ENCODE measurements at places on chromosomes 7 and 10. TPM values are rescaled to one million over a fixed set of nuclear protein-coding genes. Genes with fewer than 3 reads are reported as not detected.

- no peak for DNase-seq
- no peaks in the 10 kb centered on the region for H3K36me3 ChIP-seq
- no peak overlapping the region for H3K4me3 ChIP-seq
- H3K27ac ChIP-seq: no peak overlapping the region
- H3K4me1 ChIP-seq: peaks cover 34% of the 10 kb centered on the region
Measured at GRCh38 chr10:35464825-35465456, 128.6 kb downstream of the CCNY start.

GRCh38 chr7:46932676-46933424, 649.1 kb downstream of the TNS3 start:
- no peak for DNase-seq
- no peaks in the 10 kb centered on the region for H3K27me3 ChIP-seq
- no peaks in the 10 kb centered on the region for H3K36me3 ChIP-seq
- peaks cover 20% of the 10 kb centered on the region for H3K4me1 ChIP-seq
- H3K27ac ChIP-seq: peak overlapping the region; percentile 74

DNA sequence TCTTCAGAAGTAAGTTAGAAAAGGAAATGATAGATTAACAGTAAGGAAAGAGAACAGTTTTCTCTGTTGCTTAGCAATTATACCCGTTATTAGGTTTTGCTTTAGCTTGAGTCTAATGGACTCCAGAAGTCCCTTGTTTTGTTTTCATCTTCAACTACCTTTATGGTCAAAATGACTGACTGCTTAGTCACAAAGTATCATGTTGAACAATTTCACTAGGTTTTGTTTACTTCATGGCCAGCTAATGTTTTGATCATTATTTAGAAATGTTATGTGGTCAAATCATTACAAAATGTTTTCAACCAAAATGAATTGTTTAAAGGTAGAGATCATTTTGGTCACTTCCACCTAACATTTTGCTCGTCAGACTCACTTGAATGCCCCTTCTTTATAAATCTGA, 1.9 kb downstream of the UBN2 start:
- no peak overlapping the region for H3K27ac ChIP-seq
- no peak for DNase-seq
- H3K4me1 ChIP-seq: peaks cover 26% of the 10 kb centered on the region
- H3K36me3 ChIP-seq: peaks cover 11% of the 10 kb centered on the region
- H3K27me3 ChIP-seq: no peaks in the 10 kb centered on the region

- peaks cover 4% of the 10 kb centered on the region for H3K4me1 ChIP-seq
- no peaks in the 10 kb centered on the region for H3K27me3 ChIP-seq
- no peak overlapping the region for H3K4me3 ChIP-seq
- no peaks in the 10 kb centered on the region for H3K36me3 ChIP-seq
- no peak overlapping the region for H3K27ac ChIP-seq
- no peak for DNase-seq
Measured at GRCh38 chr10:88163572-88163971, 300.1 kb downstream of the PTEN start.

DNA sequence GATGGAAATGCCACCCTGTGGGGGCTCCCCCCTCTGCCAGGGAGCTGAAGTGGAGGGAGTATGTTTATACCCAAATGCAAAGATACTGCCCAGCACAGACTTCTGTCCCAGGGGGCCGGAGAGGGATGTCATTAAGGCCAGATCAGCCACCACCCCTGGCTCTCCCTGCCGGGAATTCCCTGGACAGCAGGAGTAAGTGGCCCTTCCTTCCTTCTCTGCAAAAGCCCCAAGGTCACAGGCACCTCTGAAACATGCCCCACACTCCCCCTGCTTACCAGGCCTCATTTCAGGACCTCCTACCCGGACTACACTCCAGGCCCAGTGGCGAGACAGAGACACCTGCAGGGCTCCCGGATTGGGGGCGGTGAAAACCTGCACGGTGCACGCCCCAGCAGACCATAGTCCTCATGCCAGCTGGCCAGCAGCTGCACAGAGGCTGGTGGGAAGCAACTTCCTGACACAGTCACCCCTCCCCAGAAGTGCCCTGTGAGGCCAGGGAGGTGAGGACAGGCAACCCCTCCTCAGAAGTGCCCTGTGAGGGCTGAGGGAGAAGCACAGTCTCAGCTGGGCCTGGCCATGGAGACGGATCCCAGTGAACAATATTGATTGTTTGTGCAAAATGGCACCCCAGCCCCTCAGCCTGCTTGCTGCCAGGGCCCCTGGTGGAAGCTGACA, 33.0 kb upstream of the RET start:
- H3K4me3 ChIP-seq: no peak overlapping the region
- DNase-seq: peak; percentile 61
- H3K36me3 ChIP-seq: no peaks in the 10 kb centered on the region
- H3K27ac ChIP-seq: no peak overlapping the region

DNA sequence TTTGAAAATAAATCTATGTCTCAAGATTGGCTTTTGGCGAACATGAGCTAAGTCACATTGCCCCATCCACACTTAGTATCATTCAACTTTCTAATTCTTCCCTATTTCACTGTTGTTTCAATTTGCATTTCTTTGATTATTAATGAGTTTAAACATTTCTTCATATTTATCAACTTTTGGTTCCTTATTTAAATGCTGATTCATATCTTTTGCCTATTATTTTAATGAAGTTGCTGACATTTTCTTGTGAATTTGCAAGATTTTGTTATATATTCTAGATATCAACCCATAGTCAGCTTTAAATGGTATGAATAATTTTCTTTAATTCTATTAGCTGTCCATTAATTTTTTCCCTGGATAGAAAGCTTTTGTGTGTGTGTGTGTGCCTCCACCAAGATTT, 14.4 kb upstream of the TSGA13 start:
- DNase-seq: no peak
- H3K27ac ChIP-seq: no peak overlapping the region
- no peaks in the 10 kb centered on the region for H3K36me3 ChIP-seq
- no peak overlapping the region for H3K4me3 ChIP-seq
- no peaks in the 10 kb centered on the region for H3K27me3 ChIP-seq

- H3K36me3 ChIP-seq: no peaks in the 10 kb centered on the region
- H3K4me3 ChIP-seq: peak overlapping the region; percentile 46
- H3K27ac ChIP-seq: peak overlapping the region; percentile 63
- DNase-seq: no peak
- peaks cover 66% of the 10 kb centered on the region for H3K4me1 ChIP-seq
Measured at GRCh38 chr7:105677817-105678573, 96.7 kb upstream of the EFCAB10 start.

DNA sequence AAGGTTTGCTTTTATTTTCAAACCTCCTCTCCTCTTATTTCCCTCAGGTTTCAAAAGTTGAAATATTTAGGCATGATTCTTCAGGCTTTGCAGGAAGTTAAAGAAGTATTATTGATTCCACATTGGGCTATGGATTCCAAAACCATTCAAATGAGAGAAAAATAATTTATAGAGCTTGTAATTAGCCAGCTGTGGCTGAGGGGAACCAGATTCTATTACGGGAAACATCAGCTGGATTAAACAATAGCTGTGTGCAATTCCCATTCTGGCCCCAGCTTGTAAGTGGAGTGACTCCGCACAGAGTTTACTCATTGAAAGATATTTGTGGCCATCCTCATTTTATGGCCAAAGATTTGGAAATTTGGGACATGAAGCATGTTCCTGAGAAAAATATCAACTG, 77.0 kb upstream of the PHYHIPL start:
- no peak overlapping the region for H3K27ac ChIP-seq
- H3K36me3 ChIP-seq: no peaks in the 10 kb centered on the region
- DNase-seq: no peak
- H3K4me1 ChIP-seq: no peaks in the 10 kb centered on the region

- peaks cover 4% of the 10 kb centered on the region for H3K27me3 ChIP-seq
- no peak overlapping the region for H3K4me3 ChIP-seq
- no peaks in the 10 kb centered on the region for H3K4me1 ChIP-seq
- no peak for DNase-seq
- no peaks in the 10 kb centered on the region for H3K36me3 ChIP-seq
Measured at GRCh38 chr7:155064186-155064585, 5.9 kb upstream of the HTR5A start.

- H3K36me3 ChIP-seq: no peaks in the 10 kb centered on the region
- H3K27ac ChIP-seq: no peak overlapping the region
- H3K27me3 ChIP-seq: no peaks in the 10 kb centered on the region
- no peaks in the 10 kb centered on the region for H3K4me1 ChIP-seq
- H3K4me3 ChIP-seq: no peak overlapping the region
Measured at GRCh38 chr7:73341877-73342276, 13.9 kb downstream of the FKBP6 start.

DNA sequence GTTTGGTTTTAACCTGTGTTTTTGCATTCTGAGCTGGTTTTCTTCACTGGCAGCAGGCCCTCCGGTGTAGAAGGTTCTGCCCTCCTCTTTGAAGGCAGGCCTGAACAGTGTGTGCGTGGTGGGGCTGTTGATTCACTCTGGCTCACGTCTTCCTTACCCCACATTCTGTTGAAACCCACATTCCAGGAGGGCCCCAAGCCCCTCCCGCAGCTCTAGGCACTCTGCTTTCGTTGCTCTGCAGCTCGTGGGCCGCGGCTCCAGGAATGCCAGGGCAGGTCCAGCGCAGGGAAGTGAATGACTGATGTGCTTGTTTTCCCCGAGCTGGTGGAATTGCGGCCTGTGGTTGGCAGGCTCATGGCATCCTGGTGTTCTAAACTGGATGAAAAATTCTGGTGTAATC, 49.0 kb downstream of the HTRA1 start:
- H3K27ac ChIP-seq: no peak overlapping the region
- H3K4me3 ChIP-seq: no peak overlapping the region
- H3K27me3 ChIP-seq: no peaks in the 10 kb centered on the region

DNA sequence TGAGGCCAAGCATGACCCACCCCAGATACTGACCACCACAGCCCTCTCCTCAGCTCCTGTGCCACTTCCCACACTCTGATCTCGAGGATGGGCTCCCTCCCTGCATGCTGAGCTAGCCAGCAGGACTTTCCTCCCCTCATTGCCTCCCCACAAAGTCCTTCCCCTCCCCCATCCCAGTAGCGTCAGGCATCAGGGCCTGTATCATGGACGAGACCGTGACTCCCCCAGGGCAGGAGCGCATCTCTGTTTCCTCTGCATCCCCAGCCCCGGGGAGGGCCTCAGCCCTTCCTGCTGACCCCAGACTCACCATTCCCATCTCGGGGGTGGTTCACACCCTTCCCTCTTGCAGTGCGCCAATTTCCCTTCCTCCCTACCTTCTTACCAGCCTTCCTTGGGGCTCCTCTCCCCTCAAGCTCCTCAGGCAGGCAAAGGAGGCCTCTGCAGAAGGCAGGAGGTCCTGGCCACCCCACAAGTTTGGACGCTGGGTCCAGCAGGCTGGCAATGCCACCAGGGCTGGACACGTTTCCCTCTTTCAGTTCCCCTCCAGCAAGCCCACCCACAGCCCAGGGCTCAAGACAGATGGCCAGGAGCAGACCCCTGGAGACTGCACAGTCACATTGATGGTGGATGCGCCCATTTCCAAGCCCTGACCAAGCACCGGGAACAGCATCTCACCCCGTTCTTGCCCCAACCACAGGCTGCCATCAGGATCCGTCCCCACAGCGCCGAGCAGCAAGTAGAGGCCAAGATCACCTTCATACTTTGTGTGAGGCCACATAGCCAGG, 36.5 kb downstream of the GRID1 start:
- no peak overlapping the region for H3K4me3 ChIP-seq
- no peaks in the 10 kb centered on the region for H3K4me1 ChIP-seq
- H3K27ac ChIP-seq: no peak overlapping the region

- DNase-seq: no peak
- no peaks in the 10 kb centered on the region for H3K27me3 ChIP-seq
- H3K36me3 ChIP-seq: no peaks in the 10 kb centered on the region
- H3K27ac ChIP-seq: no peak overlapping the region
Measured at GRCh38 chr10:129253865-129254179, 213.2 kb upstream of the MGMT start.

GRCh38 chr7:151704960-151705635, 171.8 kb downstream of the PRKAG2 start:
- H3K4me3 ChIP-seq: no peak overlapping the region
- peaks cover 15% of the 10 kb centered on the region for H3K4me1 ChIP-seq
- DNase-seq: no peak
- no peaks in the 10 kb centered on the region for H3K36me3 ChIP-seq
- H3K27ac ChIP-seq: no peak overlapping the region
- no peaks in the 10 kb centered on the region for H3K27me3 ChIP-seq

DNA sequence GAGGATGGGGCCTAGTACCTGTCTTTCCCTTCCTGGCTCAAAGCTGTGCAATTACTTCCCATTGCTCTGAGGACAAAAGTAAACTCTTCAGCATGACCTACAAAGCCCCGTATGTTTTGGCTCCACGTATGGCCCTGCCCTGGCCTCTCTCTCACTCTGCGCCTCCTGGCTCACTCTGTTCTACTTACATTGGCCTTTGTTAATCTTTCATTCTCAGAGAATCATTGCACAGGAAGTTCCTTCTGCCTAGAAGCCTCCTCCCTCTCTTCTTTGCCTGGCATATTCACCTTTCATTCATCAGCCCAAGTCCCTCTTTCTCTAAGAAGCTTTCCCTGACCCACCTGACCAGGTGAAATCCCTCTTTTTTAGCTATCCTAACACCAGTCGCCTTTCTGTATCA, 23.9 kb downstream of the LIPM start:
- no peaks in the 10 kb centered on the region for H3K36me3 ChIP-seq
- no peaks in the 10 kb centered on the region for H3K27me3 ChIP-seq
- no peak overlapping the region for H3K27ac ChIP-seq

DNA sequence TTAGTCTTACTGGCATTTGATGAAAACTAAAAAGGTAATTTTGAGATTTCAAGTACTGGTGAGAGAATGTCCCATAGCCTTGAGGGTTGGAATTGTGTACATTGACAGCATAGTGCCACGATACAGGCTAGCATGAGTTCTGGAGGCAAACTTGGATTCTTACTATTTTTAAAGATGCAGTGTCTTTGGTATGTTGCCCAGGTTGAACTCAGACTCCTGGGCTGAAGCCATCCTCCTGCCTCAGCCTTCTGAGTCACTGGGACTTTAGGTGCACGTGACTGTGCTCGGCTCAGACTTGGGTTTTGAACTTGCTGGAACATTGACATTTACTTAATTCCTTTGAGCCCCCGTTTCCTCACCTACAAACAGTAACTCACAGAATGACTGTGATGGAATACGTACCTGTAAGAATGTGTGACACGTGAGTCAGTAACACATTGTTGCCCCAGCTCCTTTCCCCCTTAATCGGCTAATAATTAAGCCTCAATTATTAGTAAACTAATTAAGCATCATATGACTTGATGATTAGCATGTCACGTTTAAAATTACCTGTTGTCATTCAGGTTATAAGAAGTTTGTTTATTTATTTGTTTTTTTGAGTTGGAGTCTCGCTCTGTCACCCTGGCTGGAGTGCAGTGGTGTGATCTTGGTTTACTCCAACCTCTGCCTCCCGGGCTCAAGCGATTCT, 10.6 kb downstream of the DNAJB6 start:
- peaks cover 55% of the 10 kb centered on the region for H3K4me1 ChIP-seq
- no peak overlapping the region for H3K4me3 ChIP-seq
- H3K27me3 ChIP-seq: no peaks in the 10 kb centered on the region

JAKMIP3 gene
- 0.32 TPM for total RNA-seq

LRIT1 gene
- total RNA-seq: not detected

VWDE gene
- 0.90 TPM for total RNA-seq

PFKP gene
- 29.3 TPM for total RNA-seq

C10orf105 gene
- total RNA-seq: 0.52 TPM

ADARB2 gene
- total RNA-seq: 1.2 TPM

ANKRD2 gene
- 0.98 TPM for total RNA-seq

CALML3 gene
- total RNA-seq: not detected

RAMP3 gene
- total RNA-seq: 255 TPM

PRLHR gene
- total RNA-seq: not detected

Measured in upper lobe of right lung (tissue), 1 donor.